ENCODE measurements at places on chromosomes 5 and 9.

DNA sequence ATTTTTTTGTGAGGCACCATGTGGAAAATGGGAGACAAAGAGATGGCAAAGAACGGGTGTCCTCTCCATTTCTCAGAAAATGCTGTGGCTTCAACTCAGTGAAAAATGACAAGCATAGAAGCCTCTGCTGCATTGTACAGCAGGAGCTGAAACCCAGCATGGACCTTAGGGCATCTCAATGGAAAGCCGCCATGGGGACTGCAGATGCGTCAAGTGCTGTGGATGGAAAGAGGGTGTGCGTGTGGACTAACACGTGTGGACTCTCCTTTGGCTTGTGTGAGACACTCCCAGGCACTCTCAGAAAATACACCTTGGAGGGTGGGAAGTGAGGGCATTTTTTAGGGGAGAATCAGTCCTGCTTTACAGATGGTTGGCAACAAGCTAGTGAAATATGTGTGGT lies 2.2 kb upstream of the GLRX start:
- DNase-seq = no peak

GRCh38 chr5:158899792-158900191 lies 199.9 kb downstream of the EBF1 start:
- no peak for DNase-seq

GRCh38 chr5:124660229-124661093 lies 86.0 kb downstream of the ZNF608 start:
- no peak for DNase-seq

- no peak for DNase-seq
Measured at GRCh38 chr9:36559036-36559695, 13.5 kb upstream of the MELK start.

GRCh38 chr5:176180339-176180738 lies 57.9 kb upstream of the SIMC1 start:
- DNase-seq = no peak

GRCh38 chr5:6261668-6262067 lies 116.7 kb downstream of the MED10 start:
- no peak for DNase-seq

GRCh38 chr5:127216898-127217675 lies 73.5 kb upstream of the MEGF10 start:
- no peak for DNase-seq

GRCh38 chr5:175690025-175690424 lies 32.2 kb downstream of the HRH2 start:
- no peak for DNase-seq

DNA sequence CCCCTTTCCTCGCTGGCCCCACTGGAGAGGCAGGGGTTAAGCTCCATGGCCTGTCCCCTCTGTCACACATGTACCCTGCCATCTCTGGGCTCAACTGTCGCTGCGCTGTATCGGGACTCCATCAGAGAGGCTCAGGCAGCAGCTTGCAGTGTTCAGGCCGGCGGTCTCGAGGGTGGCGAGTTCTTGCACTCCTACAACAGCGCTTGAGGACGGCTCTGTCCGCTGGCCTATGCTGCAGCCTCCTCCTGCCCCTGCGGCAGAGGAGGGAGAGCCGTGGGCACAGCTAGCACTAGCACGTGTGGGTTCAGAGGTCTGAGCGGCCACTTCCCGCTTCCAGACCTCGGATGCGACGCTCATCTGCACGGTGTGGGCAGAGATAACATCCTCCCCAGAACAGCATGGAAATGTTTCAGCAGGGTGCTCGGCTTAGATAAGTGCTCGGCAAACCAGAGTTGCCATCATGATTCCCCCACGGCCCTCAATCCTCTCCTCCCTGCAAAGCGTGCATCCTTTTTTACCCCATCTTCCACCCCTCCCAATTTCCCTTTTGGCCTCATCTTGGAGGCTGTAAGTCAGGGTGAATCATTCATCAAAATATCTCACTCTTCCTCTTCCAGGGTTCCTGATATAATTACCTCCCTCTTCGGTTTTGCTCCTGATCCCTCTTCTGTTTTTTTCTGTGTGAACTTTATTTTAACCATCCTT lies 41.9 kb upstream of the FUBP3 start:
- no peak for DNase-seq

DNA sequence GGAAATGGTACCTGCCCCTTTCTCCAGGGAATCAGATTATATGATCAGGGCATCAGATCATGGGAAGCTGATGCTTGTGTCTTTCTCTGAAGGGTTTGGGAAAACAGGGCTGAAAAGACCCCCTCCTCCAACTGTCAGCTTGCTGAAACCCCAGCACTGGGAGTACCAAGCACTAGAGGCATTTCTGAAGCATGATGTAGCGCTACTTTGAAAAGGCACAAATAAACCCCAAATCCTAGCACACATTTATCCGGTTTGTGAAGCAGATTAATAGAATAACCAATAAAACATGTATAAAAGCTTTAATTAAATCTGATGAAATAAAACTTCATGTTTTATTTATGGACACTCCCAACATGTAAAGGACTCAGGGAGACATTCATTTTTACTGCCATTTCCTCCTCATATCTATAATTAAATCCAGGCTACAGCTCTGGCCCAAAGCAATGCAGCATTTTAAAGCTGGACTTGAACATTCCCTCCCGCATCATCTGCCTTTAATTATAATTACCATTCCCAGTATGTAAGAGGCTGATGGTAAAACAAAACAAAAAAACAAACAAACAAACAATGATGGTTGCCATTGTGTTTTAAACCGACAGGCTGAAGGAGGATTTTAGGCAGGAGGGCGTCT lies 298.2 kb upstream of the RFX3 start:
- DNase-seq = no peak

DNA sequence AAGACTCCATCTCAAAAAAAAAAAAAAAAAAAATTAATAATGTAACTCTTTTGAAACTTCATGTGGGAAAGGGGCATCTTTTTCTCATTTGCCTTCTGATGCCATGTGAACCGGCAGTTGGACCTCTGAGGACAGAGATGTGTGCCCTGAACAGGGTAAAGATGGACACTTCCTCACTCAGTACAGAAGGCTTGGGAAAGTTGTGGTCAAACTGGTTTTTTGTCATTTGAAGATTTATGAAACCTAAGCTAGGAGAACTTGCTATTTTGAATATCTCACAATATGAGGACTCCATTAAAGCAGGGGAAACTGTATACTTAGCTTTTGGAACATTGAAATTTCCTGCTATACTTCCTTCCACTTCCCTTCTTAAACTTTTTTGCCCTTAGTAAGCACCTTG lies 147.5 kb upstream of the ALDH1B1 start:
- DNase-seq = no peak

GRCh38 chr5:15609076-15609725 lies 109.2 kb downstream of the FBXL7 start:
- no peak for DNase-seq

DNA sequence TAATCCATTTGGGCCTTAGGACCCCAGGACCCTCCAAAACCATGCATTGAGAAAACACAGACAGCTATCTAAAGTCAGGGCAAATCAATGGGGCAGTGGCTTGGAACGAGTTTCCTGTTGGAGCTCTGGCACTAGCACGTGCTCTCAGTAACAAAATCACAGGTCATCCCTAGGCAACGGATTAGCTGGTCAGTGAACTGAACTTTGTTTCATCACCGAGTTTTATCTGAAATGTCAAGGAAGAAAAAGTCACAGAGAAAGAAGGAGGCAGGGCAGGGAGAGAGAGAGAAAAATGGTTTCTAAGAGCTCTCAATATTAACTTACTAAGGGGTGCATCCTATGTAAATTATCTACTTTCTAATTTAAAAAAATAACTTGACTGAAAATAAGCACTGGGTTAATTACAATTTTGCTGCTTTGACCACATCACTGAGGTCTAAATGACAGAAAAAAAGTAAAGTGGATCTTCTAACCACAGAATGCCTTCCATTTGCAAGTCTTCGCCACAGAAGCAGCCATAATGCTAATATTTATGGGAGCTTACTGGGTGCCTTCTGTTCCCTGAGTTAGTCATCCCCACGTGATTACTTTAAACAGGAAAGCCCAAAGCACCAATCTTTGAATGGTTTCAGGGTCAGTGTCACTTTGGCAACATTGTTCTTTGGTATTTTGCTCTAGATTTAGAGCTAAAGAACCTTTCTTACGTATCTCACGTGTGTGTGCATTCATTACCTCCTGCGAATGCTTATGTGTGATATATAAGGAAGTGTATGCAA lies 503.9 kb downstream of the RASEF start:
- no peak for DNase-seq

- DNase-seq = no peak
Measured at GRCh38 chr5:39780347-39780746, 355.6 kb upstream of the DAB2 start.
